ENCODE measurements at places on chromosomes 3 and 15. TPM values are rescaled to one million over a fixed set of nuclear protein-coding genes. Genes with fewer than 3 reads are reported as not detected.
A peak's percentile ranks its signal among the peaks of the same experiment; 100 is the strongest.

Gene CEMIP
- 0.61 TPM for total RNA-seq

Gene LIPC
- not detected for total RNA-seq

Gene MED12L
- total RNA-seq: 3.0 TPM

Gene CCDC80
- 162 TPM for total RNA-seq

DNA sequence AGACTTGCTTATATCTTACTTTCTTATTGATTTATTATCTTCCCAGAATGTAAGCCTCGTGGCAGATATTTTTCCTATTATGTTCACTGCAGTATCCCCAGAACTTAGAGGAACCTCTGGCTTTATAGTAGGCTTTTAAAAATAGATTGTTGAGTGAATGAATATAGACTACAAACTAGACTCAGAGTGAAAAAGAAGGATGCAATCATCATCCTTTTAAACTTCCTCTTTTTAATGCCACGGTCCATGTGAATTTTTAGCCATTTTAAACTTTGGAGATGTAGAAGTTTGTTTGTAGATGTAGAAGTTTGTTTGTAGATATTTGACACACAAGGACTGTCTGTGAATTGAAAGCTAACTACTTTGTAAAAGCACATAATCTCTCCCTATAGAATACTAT is 7.2 kb upstream of the P2RY12 start:
- no peak for DNase-seq
- H3K4me1 ChIP-seq: peaks cover 12% of the 10 kb centered on the region
- H3K36me3 ChIP-seq: no peaks in the 10 kb centered on the region
- no peak overlapping the region for H3K27ac ChIP-seq
- H3K4me3 ChIP-seq: no peak overlapping the region
- no peaks in the 10 kb centered on the region for H3K27me3 ChIP-seq

GRCh38 chr3:14793126-14793857 is 25.5 kb upstream of the FGD5 start:
- DNase-seq: no peak
- no peak overlapping the region for H3K27ac ChIP-seq
- H3K4me3 ChIP-seq: no peak overlapping the region
- H3K4me1 ChIP-seq: no peaks in the 10 kb centered on the region

- no peak overlapping the region for H3K4me3 ChIP-seq
- peaks cover 6% of the 10 kb centered on the region for H3K4me1 ChIP-seq
- H3K36me3 ChIP-seq: no peaks in the 10 kb centered on the region
Observed at GRCh38 chr3:196554205-196554604, 14.1 kb downstream of the WDR53 start.

DNA sequence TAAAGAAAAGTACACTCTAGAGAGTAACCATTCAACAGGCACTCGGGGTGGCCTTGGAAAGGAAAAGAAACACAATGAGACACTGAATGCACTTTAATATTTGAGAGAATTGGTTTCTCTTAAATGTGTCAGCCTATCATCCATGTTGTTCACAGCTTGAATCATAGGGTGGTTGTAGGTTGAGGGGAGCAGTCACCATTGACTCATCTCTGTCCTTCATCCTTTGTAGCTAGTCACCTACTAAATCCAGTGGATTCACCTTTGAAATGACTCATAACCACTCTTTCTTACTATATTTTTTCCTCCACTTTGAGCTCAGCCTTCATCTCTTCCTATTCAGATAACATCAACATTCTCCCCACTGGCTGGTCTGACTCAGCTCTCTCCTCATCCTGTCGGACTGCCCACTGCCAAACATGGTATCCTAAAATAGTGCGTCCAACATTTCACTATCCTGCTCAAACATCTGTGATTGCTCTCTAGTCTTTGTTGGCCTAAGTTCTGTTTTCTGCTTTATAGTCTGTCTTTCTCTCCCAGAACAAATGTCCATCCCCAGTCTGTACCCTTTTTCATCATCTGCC is 182.7 kb upstream of the GADL1 start:
- peak overlapping the region; percentile 67 for H3K27ac ChIP-seq
- H3K27me3 ChIP-seq: no peaks in the 10 kb centered on the region
- peak; percentile 62 for DNase-seq
- H3K4me1 ChIP-seq: peaks cover 13% of the 10 kb centered on the region
- no peaks in the 10 kb centered on the region for H3K36me3 ChIP-seq

DNA sequence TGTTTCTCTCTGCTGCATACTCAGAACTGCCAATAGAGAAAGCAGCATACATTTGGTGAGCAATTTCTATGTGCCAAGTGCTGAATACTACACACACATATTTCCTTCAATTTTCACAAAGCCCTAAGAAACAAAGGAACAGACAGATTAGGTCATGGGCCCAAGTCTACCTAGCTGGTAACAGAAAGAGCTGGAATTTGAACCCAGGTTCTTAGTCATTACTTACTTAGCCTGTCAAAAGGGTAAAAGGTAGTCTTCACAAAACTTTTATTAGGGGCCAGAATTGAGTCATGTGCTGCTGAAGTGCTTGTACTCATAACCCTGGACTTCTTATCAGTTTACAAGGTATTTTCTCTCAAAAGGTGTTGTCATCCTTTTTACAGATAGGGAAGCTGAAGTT is 10.4 kb upstream of the ABHD17C start:
- DNase-seq: no peak
- no peaks in the 10 kb centered on the region for H3K27me3 ChIP-seq
- H3K4me1 ChIP-seq: peaks cover 39% of the 10 kb centered on the region
- H3K4me3 ChIP-seq: no peak overlapping the region

DNA sequence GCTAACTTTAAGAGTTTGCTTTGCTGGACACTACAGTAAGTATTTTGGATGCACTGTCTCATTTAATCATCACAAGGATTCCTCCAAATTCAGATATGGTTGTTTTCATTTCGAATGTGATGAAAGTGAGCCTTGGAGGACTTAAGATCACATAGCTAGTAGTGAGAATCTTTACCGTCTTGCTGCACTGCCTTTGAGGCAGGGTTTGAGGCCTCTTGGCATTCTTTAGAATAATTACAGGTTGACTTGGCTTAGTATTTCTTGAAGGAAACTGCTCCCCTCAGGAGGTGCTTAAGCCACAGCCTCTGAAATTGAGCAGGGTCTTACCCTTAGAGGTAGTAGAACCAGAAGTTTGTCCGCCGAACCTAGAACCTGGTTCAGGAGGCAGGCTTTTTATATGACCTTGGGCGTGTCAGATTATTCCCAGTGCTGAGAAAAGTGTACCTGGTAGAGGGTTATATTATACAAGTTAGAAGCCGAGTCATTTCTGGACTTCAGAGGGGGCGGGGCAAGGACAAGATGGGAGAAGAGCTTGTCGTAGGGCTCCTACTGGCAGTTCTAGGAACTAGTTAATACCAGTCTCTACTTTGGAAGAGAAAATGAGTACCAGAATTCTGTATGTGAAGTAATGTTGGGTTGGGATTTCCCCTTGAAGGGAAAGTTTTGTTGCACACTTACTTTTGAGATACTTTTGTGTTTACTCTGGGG is 1.1 kb downstream of the TFG start:
- peaks cover 39% of the 10 kb centered on the region for H3K36me3 ChIP-seq
- H3K4me1 ChIP-seq: peaks cover 35% of the 10 kb centered on the region
- H3K27ac ChIP-seq: peak overlapping the region; percentile 95
- peak overlapping the region; percentile 84 for H3K4me3 ChIP-seq
- no peaks in the 10 kb centered on the region for H3K27me3 ChIP-seq

GRCh38 chr15:88615303-88616107 is 5.6 kb upstream of the AEN start:
- H3K36me3 ChIP-seq: no peaks in the 10 kb centered on the region
- no peak overlapping the region for H3K27ac ChIP-seq
- DNase-seq: no peak
- no peak overlapping the region for H3K4me3 ChIP-seq
- H3K27me3 ChIP-seq: no peaks in the 10 kb centered on the region

DNA sequence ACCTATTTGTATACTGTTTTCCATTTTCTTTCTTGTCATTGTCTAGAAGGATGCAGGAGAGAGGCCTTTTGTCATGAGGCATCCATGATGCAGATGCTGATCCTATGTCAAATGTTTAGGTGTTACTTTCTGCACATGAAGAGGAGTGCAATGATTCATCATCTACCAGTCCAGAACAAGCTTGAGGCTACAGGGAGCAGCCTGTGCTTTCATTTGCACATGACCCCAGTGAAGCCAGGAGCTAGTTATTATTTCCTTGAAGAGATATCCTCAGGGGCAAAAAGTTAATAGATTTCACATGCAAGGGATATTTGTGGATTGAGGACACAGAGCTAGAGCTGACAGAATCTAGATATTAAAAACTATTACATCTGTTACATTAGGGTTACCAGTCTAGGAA is 204.4 kb upstream of the TGFBR2 start:
- no peaks in the 10 kb centered on the region for H3K27me3 ChIP-seq
- no peak for DNase-seq
- no peaks in the 10 kb centered on the region for H3K36me3 ChIP-seq
- H3K4me3 ChIP-seq: no peak overlapping the region

DNA sequence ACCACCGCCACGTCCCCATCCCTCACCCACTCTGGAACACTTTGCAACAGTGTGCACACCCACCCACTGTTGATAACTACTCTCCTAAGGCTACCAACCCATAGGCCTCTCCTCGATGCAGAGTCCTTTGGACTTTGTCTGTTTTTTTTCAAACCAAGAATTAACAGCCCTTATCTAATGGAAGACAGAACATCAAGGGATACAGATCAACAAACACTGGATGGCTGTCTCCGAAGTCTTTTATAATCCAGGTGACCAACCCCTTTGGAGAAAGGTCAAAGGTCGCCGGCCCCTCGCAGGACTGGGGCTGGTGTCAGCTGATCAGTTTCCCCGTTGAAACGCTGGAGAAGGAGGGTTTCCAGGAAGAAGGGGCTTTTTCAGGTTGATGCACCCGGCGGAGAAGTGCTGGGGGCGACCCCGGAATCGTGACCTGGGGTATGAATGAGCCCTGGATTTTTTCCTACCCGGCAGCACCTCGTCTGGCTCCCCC is 532 bp downstream of the B4GALT4 start:
- H3K27me3 ChIP-seq: no peaks in the 10 kb centered on the region
- peaks cover 17% of the 10 kb centered on the region for H3K36me3 ChIP-seq
- peak overlapping the region; percentile 68 for H3K27ac ChIP-seq
- peak overlapping the region; percentile 85 for H3K4me3 ChIP-seq
- peaks cover 19% of the 10 kb centered on the region for H3K4me1 ChIP-seq
